ENCODE measurements at places on chromosomes 12 and 14.

GRCh38 chr14:68164711-68165113 is 345.1 kb downstream of the RAD51B start:
- no peak overlapping the region for H3K27ac ChIP-seq
- no peak overlapping the region for H3K4me3 ChIP-seq
- no peak for DNase-seq
- H3K27me3 ChIP-seq: no peaks in the 10 kb centered on the region

GRCh38 chr12:110436231-110436630 is 13.9 kb downstream of the ARPC3 start:
- peak overlapping the region; percentile 3 for H3K27ac ChIP-seq
- H3K27me3 ChIP-seq: no peaks in the 10 kb centered on the region
- no peak overlapping the region for H3K4me3 ChIP-seq
- no peak for DNase-seq

- H3K4me1 ChIP-seq: peaks cover 7% of the 10 kb centered on the region
- H3K27me3 ChIP-seq: peaks cover 9% of the 10 kb centered on the region
- H3K27ac ChIP-seq: no peak overlapping the region
- DNase-seq: no peak
- H3K36me3 ChIP-seq: no peaks in the 10 kb centered on the region
Measured at GRCh38 chr14:105161309-105161708, 7.3 kb downstream of the JAG2 start.

GRCh38 chr12:66694666-66695613 is 16.1 kb upstream of the GRIP1 start:
- H3K36me3 ChIP-seq: peaks cover 7% of the 10 kb centered on the region
- H3K4me1 ChIP-seq: peaks cover 18% of the 10 kb centered on the region
- peaks cover 9% of the 10 kb centered on the region for H3K27me3 ChIP-seq
- no peak overlapping the region for H3K27ac ChIP-seq
- DNase-seq: no peak

DNA sequence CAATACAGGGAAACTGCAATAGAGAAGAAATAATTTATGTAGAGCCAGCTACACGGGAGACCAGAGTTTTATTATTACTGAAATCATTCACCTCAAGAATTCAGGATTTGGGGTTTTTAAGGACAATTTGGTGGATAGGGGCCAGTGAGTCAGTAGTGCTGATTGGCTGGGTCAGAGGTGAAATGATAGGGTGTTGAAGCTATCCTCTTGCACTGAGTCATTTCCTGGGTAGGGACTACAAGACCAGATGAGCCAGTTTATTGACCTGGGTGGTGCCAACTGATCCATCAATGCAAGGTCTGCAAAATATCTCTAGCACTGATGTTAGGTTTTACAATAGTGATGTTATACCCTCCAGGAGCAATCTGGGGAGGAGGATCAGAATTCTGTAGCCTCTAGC is 486.3 kb downstream of the LRIG3 start:
- H3K36me3 ChIP-seq: no peaks in the 10 kb centered on the region
- no peak for DNase-seq
- H3K27me3 ChIP-seq: no peaks in the 10 kb centered on the region
- H3K4me3 ChIP-seq: no peak overlapping the region
- H3K27ac ChIP-seq: no peak overlapping the region
- H3K4me1 ChIP-seq: no peaks in the 10 kb centered on the region

DNA sequence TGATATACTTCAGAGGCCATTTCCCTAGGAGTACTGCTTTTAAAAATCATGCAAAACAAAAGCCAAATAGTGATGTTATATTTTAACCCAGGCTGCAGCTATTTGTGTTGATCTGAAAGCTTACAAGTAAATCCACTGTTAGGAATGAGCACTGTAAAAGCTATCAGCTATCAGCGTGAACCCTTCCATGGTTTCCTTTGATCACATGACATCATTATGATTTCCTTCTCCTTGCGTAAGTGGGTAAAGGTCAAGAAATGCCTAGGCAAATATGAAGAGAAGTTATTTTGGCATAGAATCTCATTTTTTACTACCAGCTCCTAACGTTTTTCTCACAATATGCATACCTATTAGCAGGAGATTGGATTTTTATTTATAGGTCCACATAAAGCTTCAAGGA is 48.6 kb upstream of the CATSPERB start:
- no peaks in the 10 kb centered on the region for H3K4me1 ChIP-seq
- H3K36me3 ChIP-seq: no peaks in the 10 kb centered on the region
- H3K4me3 ChIP-seq: no peak overlapping the region
- no peak for DNase-seq
- H3K27ac ChIP-seq: no peak overlapping the region

DNA sequence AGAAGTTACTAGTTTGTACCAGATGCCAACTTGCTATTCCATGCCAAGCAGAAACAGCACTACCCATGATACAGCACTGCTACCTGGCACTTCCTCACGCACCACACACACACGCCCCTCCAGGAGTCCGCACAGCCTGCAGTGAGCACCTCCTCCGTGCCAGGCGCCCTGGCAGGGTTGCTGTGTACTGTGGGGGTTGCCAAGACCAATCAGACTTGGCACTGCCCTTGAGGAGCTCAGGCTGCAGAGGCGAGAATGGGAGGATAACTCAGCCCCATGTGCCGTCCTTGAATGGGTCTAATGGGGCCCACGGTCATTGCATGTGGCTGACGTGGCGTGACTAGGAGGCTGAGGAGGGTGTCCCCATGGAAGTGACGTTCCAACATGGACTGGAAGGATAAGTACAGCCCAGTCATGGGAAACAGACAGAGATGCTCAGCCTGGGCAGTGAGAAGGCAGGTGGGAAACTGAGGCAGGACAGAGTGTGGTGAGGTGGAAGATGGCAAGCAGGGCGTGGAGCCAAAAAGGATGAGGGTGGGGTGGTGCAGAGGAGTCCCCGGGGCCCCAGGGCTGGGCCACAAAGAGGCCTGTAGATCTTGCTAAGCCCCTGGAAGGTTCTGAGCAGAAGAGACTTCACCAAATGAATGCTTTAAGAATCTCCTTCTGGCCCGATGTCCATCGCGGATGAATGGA is 65.3 kb upstream of the C14orf180 start:
- DNase-seq: no peak
- no peak overlapping the region for H3K27ac ChIP-seq
- H3K27me3 ChIP-seq: peaks cover 15% of the 10 kb centered on the region
- no peaks in the 10 kb centered on the region for H3K4me1 ChIP-seq
- no peaks in the 10 kb centered on the region for H3K36me3 ChIP-seq

Data from stimulated activated naive B cell treated with anti-CD40 and anti-IgM and Interleukin-4, amounts not matched to agents 10 μg/mL and 1 μg/mL and 100 μg/mL, for 72 hours (primary cell).